ENCODE measurements at places on chromosomes 4 and X.
A peak's percentile ranks its signal among the peaks of the same experiment; 100 is the strongest.

DNA sequence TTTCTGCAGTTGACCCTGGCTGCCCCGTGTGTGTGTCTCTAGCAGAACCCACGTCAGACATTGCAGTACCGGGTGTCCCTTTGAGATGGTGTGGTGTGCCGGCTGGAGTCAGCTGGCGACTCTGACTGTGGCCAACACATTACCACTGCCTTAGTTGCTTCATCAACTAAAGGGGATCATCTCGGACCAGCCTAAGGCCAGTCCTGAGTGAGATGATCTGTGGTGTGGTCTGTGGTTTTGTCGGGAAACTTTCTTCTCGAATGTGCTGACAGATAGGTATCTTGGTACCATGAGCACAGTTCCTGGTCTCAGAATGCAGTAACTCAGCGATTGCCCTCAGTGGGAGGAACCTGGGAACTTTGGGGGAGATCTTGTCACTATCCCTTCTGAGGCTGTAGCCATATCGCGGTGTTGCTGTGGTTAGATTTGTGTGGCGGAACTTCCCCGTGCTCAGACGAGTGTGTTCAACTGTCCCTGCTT is 15.8 kb downstream of the TBC1D14 start:
- DNase-seq: no peak

DNA sequence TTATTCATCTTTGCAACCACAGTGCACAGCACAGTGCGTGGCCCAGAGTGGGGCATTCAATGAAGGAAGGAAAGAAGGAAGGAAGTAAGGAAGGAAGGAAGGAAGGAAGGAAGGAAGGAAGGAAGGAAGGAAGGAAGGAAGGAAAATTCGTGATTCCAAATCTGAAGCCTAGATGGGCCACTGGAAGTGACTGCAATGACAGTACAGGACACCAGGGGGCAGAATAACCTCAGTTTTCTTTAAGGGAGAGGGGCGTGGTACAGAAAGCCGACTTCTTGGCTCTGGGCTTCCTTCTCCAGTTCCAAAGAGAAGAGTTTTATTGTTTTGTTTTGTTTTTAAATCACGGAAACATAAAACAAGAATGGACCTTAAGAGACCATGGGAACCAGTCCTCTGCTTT is 47.8 kb downstream of the APLN start:
- DNase-seq: peak; percentile 20

GRCh38 chrX:9271789-9272525 is 192.9 kb upstream of the TBL1X start:
- no peak for DNase-seq

DNA sequence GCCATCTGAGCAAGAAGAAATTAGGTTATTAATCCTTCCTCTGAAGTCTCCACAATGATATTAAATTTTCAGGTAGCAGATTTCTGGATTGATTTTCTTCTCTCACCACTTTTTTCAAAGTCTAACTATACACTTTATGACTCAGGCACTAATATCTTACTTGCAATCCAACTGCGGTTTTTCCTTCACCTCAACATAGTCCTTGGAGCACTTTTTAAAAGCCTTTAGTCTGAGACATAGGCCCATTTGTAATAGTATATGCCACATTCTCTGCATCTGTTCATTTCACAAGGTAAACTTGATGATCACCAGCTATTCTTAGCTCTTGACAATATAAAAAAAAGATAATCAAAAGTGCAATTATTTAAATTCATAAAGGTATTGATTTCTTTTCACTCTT is 55.9 kb upstream of the EDNRA start:
- no peak for DNase-seq
